ENCODE measurements at places on chromosomes 2 and 18. TPM values are rescaled to one million over a fixed set of nuclear protein-coding genes. Genes with fewer than 3 reads are reported as not detected.

CHRND gene
- total RNA-seq, result not detected

FAHD2A gene
- 41.1 TPM for total RNA-seq

UGT1A4 gene
- 0.34 TPM for total RNA-seq

ERMN gene
- not detected for total RNA-seq

RHBDD1 gene
- 32.8 TPM for total RNA-seq

LINC00305 gene
- total RNA-seq, result not detected

GAREM2 gene
- 0.27 TPM for total RNA-seq

RGPD4 gene
- not detected for total RNA-seq

Measured in foreskin keratinocyte (primary cell).